ENCODE measurements at places on chromosomes 1 and 21.
A peak's percentile ranks its signal among the peaks of the same experiment; 100 is the strongest.

- DNase-seq: no peak
Observed at GRCh38 chr1:54798769-54799641, 2.1 kb downstream of the TTC22 start.

DNA sequence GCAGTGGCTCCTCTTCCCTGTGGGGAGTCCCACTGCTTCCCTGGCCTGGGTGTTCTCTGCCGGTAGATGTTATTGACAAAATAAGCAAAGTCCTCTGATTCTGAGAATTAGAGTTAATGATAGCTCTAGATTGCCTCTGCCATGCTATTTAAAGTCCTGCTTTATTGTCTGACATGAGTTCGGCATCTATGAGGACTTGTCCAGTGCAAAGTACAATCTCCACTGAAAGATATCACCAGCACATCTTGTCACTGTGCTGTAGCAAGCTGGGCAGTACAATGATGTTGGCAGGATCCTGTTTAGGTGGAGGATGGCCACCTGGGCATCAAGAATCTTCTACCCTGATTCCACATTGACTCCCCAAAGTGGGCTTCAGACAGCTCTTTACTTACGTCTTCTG lies 54.0 kb upstream of the ATP5PO start:
- no peak for DNase-seq

- no peak for DNase-seq
Observed at GRCh38 chr1:20575541-20576336, 13.2 kb upstream of the CDA start.

DNA sequence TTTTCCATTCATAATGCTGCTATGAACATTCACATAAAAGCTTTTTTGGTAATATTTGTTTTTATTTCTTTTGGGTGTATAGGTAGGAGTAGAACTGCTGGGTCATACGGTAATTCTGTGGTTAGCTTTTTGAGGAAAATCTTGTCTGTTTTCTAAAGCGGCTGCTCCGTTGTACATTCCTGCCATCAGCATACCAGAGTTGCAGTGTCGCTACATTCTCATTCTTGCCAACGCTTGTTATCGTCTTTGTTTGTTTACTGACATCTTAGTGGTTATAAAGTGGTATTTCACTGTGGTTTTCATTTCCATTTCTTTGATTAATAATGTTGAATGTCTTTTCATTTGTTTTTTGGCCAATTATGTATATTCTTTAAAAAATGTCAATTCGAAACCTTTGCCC lies 469.8 kb upstream of the ZP4 start:
- no peak for DNase-seq

DNA sequence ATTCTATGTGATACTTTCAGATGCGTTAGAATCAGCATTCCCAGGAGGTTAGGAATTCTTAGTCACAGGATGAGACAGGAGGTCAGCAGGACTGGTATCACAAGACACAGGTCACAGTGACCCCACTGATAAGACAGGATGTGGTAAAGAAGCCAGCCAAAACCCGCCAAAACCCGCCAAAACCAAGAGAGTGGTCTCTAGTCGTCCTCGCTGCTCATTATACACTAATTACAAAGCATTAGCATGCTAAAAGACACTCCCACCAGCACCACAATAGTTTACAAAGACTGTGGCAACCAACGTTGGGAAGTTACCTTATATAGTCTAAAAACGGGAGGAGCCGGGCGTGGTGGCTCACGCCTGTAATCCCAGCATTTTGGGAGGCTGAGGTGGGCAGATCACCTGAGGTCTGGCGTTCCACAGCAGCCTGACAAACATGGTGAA lies 13.9 kb upstream of the ACTA1 start:
- DNase-seq: no peak

DNA sequence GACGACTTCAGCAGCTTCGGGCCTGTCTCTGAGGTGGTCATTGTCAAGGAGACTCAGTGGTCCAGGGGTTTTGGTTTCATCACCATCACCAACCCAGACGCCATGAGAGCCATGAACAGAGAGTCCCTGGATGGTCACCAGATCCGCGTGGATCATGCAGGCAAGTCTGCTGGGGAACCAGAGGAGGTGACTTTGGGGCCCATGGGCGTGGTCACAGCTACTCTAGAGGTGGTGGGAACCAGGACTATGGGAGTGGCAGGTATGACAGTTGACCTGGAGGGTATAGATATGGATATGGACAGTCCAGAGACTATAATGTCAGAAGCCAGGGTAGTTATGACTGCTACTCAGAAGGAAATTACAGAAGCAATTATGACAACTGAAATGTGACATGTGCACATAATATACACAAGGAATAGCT lies 19.3 kb upstream of the METTL13 start:
- no peak for DNase-seq

GRCh38 chr1:42981255-42981805 lies 22.7 kb upstream of the SLC2A1 start:
- DNase-seq: no peak

DNA sequence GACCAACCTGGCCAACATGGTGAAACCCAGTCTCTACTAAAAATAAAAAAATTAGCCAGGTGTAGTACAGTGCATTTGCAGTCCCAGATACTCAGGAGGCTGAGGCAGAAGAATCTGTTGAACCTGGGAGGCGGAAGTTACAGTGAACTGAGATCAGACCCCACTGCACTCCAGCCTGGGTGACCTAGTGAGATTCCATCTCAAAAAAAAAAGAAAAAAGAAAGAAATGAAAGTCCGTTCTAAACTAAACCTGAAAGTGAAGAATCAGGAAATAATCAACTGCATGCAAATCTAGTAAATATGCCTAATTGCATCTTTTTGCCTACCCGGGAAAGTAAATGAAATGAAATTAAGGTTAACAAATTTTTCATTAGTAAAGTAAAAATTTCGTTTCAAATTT lies 99.6 kb downstream of the ZZZ3 start:
- DNase-seq: no peak

DNA sequence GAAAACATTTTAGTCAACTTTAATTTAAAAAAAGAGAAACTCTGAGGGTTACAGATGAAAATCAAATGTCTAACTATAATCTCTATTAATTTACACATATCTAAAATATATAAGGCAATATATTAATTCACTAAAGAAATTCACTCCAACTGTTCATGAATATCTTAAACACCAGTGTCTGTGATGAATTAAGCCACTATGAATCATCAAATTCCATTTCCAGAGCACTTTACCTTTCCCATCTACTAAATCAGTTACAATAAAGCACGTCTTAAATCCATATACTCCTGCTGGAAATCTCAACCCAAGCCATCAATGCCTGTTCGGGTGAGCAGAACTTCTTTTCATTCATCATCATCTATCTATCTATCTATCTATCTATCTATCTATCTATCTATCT lies 4.3 kb downstream of the TAF5L start:
- DNase-seq: no peak

DNA sequence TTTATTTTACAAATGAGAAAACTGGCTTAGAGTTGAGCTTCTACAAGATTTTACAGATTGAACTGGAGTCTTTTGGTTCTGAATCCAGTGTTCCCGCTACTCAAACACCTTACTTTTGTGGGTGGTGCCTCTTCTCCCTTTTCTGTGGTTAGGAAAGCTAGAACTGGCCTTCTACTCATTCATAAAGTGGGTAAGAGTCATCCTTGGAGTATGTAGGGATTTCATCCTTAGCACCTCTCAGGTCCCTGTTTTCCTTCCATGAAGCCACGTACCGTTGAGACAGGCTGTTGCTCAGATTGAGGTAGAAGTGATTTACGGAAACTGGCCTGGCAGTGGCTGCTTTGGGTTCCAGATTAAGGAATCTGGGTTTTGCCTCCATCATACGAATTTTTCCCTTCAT lies 35.8 kb downstream of the WNT4 start:
- no peak for DNase-seq

- DNase-seq: no peak
Observed at GRCh38 chr1:88169139-88169538, 514.9 kb upstream of the PKN2 start.

DNA sequence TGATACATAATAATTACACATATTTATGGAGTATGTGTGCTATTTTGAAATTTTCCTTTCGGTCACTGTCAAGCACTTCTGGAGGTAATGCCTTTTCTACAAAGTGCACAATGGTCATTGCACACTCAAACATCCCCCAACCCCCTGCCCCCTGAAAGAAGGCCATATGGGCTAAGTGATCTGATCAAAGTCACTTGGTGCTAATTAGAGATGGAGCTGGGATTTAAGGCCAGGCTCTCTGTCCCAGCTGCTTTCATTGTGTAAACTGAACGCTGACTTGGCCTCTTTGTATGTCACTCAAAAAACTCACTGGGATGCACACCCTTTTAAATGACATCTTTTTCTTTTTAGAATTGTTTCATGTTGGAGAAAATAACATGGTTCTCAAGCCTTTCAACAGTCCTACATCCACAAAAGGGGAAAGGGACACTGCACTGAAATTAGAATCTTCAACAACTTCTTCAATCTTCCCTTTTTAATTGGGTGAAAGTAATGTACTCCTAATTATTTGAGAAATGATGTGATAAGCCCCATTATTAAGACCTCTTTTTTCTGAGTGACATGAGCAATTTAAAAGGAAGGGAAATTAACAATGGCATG lies 149.2 kb downstream of the ST6GALNAC5 start:
- no peak for DNase-seq

DNA sequence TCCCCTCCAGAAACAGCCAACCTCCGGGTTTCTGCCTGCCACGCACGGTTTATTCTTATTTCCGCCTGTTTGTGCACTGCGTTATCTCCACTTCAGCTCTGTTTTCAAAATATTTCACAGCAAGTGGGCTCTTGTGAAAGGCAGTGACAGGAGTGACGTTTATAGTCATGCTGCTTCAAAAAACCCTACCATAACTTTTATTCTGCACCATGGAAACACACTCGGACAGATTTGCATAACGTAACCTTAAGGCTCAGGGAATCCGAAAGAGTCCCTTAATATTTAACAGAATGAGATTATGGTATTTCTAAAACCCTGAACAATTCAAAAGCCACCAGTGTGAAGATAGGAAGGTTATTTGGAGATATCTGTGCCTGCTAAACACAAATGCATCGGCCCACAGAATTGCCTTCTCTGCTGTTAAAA lies 782 bp upstream of the SDE2 start:
- peak; percentile 81 for DNase-seq

DNA sequence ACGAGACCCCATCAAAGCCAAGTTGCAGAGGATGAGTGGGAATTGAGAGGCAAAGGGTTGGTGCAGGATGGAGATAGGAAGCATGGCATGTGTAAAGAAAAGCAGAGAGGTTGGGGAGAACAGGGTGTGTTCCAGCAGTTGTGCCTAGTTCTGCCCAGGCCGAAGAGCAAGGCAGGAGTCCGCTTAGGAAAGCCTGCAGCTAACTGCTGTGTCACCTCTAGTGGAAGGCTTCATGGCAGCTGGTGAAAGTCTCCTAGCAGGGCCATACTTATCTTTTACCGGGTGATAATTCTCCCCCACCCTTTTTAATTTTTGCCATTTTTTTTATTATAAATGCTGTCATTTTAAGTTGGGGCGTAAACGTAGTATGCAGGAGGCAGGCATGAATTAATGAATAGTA lies 93.6 kb downstream of the NFIA start:
- DNase-seq: no peak

DNA sequence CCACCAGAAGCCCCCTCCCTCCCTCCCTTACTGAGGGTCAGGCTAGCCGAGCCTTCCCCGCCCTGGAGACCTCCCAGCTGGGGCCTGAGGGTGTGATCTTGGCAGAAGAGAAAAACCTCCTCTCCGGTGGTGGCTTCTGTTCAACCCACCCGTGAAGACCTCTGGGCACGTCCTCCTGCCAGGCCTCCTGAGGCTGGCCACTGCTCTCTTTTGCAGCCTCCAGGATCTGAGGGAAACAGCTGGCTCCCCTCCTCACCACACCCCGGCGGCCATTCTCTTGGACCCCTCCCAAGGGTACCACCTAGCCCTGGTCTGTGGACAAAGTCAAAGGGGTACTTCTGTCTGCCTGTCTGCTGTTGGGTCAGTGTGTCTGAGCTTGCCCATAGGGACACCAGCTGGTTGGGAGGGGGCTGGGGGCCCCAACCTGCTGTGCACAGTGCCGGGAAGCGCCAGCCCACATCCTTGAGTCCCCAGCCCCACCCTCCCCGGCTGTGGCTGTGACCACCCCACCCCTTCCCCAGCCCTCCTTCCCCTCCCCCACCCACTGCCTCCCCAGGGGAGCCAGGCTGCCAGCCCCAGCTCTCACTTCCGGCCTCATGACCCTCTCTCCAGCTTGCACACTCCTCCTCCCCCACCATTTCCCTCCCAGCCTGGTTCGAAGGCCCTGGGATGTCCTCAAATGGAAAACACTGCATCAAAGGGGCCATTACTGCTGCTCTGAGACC lies 48.1 kb downstream of the AHDC1 start:
- peak; percentile 60 for DNase-seq

DNA sequence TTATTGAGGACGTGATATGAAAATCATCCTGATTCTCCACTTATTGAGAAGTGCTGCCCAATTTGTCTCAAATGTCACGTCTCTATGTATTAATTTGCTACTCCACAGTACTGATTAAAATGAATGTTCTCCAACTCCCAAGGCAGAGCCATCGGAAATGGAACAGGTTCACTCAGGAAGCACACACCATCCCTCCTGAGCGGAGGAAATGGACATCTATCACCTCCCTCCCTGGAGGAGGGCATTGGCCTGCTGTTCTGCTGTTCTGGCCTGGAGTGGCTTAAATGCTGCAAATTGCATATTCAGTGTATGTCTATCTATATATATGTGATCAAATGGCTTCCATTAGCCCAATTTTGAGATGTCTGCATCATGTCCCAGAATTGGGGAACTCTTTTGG lies 140.5 kb downstream of the CSMD2 start:
- DNase-seq: no peak

DNA sequence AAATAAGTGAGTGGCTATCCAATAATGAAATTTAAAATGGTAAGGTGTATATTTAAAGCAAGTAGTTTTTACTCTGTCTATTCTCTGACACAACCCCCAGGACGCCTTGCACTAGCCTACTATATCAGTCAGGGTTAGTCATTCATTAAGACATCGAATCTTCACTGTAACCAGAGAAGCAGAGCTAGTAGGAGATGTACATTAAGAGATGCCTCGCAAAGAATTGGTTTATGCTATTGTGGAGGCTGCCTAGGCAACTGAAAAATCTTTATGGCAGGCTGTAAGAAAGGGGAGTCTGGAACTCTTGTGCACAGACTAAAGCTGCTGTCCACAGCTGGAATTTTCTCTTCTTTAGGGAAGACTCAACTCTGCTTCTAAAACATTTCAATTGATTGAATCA lies 28.8 kb downstream of the NTNG1 start:
- no peak for DNase-seq

All from fibroblast of villous mesenchyme (primary cell).